ENCODE measurements at places on chromosomes 11 and 22.

- DNase-seq: no peak
Measured at GRCh38 chr11:73971175-73971719, 11.4 kb downstream of the UCP2 start.

GRCh38 chr11:19332476-19332875 lies 91.7 kb upstream of the E2F8 start:
- DNase-seq: no peak

- no peak for DNase-seq
Measured at GRCh38 chr11:11558396-11558795, 63.4 kb downstream of the GALNT18 start.

DNA sequence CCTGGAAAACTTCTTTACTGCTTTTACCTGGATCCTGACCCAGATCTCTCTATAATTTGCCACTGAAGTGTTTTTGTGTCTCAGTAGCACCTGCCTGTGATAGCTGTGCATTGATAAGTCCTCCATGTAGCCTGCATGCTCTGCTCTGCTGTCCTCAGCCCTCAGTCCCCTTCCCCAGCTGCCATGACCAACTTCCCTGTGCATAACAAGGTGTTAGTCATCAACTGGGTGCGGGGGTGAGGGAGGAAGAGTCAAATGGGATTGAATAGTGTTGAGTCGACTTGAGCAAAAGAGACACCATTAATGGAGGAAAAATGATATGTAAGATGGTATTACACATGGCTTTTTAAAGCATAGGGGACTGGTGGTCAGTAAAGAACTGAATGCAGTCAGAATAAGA lies 92.2 kb upstream of the PLET1 start:
- DNase-seq: no peak

DNA sequence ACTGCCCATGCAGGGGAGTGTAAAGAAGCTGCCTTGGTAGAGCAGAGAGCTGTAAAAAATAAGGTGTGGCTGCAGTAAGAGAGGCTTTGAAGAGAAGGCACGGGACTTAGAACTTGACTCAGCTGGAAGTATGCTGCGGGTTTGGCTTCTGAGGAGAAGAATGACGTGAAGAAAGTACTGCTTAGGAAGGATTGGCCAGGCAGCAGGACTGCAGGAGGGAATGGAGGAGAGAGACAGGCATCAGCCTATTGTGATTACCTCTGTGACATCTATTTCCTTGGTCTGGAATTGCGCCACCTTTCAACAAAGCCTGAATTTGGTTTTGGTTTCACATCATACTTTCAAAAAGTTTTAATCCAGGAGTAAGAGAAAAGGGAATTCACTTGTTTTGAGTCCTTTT lies 22.5 kb downstream of the PRRG4 start:
- DNase-seq: no peak

GRCh38 chr11:3834664-3835461 lies 5.9 kb downstream of the RHOG start:
- peak; percentile 32 for DNase-seq

DNA sequence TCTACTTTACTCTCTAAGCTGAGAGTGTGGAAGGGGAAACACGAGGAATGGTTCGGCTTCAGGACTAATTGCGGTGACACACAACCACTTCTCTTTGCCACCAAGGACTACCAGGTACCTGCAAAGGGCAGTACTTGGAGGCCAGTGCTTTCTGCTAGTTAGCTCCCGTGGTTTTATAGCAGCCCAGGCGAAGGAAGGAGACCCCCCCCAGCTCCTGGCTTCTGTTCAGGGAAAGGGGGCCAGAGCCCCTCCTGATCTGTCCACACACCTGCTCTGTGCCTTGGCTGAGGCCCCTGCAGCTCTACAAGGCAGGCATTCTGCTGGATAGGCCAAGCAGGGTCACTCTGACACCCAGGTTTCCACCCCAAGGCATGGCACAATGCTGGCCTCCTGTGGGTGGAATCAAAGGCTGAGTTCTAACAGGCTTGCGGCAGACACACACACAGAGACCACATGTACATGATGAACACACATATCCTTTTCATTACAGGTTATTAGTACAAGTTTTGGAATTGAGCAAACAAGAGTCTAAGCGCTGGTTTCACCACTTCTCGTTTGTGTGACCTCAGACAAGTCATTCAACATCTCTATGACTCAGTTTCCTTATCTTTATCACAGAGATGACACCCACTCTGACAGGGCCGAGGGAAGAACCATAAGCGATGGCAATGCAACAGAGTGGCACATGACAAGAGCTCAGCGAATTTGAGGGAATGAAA lies 7.5 kb downstream of the SERPIND1 start:
- DNase-seq: peak; percentile 12

GRCh38 chr22:33000342-33001280 lies 57.6 kb downstream of the SYN3 start:
- DNase-seq: peak; percentile 17

DNA sequence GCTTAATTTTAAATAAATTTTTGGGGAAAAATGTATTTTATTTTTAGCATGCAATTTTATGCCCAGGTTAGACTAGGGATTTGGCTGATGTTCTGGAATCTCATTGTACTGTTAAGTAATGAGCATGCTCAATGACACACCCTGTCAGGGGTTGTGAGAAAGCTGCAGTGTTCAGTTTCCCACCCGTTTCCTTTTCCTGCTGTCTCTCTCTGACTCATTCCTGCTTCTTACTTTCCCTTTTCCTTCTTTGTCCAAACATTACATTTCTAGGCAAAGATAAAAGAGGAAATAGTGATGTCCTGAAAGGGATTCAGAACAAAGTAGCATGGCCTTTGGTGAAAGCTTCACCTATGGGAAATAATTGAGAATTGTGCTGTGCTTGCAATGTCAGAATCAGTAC lies 22.7 kb downstream of the OOSP3 start:
- no peak for DNase-seq

- no peak for DNase-seq
Measured at GRCh38 chr11:114243461-114244372, 52.5 kb upstream of the NNMT start.

- no peak for DNase-seq
Measured at GRCh38 chr11:132237781-132238180, 867.4 kb downstream of the NTM start.

DNA sequence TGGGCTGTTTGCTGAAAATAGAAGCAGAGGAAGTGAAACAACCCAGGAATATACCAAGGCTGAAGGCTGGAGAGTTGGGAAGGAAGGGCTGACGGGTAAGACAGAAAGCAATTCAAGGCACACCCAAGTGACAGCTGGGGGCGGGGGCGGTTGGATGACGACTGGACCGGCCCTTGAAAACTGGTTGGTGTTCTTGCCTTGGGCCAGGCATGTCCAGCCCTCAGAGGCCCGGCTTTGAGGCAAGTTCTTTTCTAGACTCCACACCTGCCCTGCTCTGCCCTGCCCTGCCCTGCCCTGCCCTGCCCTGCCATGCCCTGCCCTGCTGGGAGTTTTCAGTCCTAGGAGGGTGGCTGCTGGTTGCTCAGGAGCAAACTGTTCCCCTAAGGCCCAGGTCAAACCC lies 34.2 kb upstream of the CACNG2 start:
- no peak for DNase-seq

Measured in stimulated activated naive CD8-positive, alpha-beta T cell treated with anti-CD3 and anti-CD28 coated beads, Interleukin-15, amount 100 ng/mL, for 72 hours (primary cell).